ENCODE measurements at places on chromosomes 1 and 21. TPM values are rescaled to one million over a fixed set of nuclear protein-coding genes. Genes with fewer than 3 reads are reported as not detected.

VSIG8 gene
- total RNA-seq: not detected

FHAD1 gene
- not detected for total RNA-seq

B3GALT5 gene
- total RNA-seq: 0.47 TPM

SPRTN gene
- 15.3 TPM for total RNA-seq

CLEC20A gene
- not detected for total RNA-seq

KDF1 gene
- not detected for total RNA-seq

RBM15 gene
- 16.7 TPM for total RNA-seq
